ENCODE measurements at places on chromosomes 6 and 20.

- DNase-seq = no peak
These were observed 141.2 kb upstream of the HCRTR2 start for GRCh38 chr6:55033016-55033546.

- DNase-seq = no peak
These were observed 18.0 kb downstream of the MTHFD1L start for GRCh38 chr6:150883521-150883920.

DNA sequence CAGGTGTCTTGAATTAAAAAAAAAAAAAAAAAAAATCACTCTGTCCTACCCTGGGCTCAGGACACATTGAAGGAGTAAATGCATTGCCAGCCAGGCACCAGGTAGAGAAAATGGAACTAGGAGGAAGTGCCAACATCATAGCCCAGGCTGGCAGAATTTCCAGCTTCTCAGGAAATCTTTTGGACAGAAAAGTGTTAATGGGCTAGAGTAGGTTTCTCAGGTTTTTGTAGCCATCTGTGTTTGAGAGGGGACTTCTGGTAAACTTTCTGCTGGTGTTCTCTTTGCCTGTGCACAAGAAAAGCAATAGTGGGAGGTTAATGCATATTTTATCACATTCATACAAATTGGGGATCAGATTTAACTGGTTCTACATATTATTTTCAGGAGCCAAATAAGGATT, 678.3 kb upstream of the NRSN1 start:
- DNase-seq = no peak

DNA sequence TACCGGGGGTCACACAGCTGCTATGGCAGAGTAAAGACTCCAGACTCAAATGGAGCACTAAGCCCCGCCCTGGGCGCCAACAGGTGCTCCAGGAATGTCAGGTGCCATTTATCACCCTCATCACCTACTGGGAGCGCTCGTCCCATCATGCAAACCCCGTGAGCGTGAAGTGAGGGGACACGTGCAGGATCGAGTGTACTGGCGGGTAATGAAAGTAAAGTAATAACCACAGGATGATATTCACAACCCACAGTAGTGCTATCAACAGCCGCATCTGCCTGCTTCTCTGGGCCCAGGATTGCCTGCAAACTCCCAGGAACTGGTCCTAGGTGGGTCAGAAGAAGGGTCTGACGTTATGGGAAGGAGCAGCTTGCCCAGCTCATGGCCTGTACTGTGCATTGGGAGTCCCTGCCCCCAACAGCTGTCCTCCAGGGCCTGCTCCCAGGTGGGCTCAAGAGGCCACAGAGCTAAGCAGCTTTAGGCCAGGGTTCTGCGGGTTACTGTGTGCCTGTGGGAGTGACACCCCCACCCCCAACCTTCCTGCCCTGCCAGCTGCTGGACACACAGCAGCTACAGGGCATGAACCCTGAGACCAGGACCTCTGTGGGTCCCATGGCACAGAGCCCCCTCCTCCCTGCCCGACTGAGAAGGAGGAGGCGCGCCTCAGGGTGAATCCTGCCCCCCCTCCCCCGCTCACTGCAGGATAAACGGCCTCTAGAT, 120.5 kb upstream of the SULF2 start:
- DNase-seq = no peak

- no peak for DNase-seq
These were observed 2.9 kb upstream of the TUBB2B start for GRCh38 chr6:3230256-3230882.

GRCh38 chr20:16475225-16475624, 98.0 kb downstream of the KIF16B start:
- DNase-seq = no peak

GRCh38 chr20:57387945-57388371, 3.2 kb upstream of the RBM38 start:
- DNase-seq = no peak

DNA sequence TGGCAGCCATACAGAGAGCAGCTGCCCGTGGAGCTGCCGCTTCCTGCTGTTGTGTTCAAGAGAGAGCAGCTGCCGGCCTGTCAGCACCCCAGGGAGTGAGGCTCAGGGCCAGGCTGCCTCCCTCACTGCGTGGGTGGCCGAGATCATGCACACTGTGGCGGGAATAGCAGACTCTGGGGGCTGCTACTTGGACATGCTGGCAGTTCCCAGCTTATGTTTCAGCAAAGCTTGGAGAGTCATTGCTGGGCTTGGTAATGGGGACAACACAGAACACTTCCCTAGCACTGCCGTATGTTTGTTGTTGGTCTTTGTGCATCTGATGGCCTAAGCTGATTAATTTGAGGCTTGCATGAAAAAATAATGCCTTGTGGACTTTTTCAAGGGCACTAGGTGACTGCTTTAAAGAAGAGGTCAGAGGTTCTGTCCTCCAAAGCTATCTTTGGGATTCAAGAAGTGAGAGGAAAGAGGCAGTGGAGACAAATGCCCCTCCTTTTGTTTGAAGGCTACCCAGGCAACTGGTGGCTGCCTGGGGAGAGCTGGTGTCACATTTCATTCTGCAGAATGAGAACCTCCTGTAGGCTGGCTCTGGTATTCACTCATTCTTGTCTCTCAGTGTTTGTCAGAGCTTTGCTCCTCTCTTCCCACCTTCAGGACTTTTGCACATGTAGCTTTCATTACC, 18.8 kb downstream of the MRAP2 start:
- no peak for DNase-seq

DNA sequence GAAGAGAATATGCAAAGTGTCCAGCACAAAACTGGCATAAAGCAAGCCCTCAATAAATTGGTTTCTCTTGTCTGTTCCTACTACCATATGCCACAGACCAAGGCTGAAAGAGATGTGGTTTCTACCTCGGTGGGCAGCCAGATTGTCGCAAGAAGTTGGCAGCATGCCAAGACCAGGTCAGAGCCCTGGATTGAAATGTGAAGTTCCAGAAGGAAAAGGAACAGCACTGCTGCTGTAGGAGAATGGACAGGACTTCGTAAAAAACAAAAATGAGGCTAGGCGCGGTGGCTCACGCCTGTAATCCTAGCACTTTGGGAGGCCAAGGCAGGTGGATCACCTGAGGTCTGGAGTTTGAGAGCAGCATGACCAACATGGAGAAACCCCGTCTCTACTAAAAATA, 22.1 kb downstream of the MRPL14 start:
- DNase-seq = no peak

DNA sequence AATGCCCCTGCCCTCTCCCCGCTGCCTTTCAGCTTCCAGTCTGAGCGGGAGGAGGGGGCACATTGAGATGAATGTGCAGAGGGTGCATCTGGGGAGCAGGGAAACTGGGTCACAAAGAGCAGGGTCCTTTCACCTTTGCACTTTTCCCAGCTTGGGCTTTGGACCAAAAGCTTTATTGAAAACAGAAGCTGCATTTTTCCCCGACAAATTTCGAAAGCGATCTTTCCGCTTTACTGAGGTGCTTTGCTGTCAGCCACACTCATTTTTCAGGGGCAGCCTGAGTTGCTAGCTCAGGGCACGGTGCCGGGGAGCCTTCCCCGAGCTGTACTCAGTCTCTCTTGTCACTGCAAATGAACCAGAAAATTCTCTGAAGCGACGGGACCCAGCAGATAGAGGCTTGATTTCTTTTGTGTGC, 283.7 kb upstream of the SOX4 start:
- no peak for DNase-seq
